ENCODE measurements at places on chromosomes 1 and 21.
A peak's percentile ranks its signal among the peaks of the same experiment; 100 is the strongest.

GRCh38 chr1:23242414-23242813 is 25.1 kb upstream of the HTR1D start:
- no peak for DNase-seq

GRCh38 chr1:97137862-97138514 is 416.4 kb downstream of the PTBP2 start:
- DNase-seq, result peak; percentile 62

- no peak for DNase-seq
Observed at GRCh38 chr1:103367186-103367585, 158.3 kb upstream of the RNPC3 start.

GRCh38 chr1:204203206-204203767 is 7.0 kb upstream of the KISS1 start:
- DNase-seq, result no peak

- no peak for DNase-seq
Observed at GRCh38 chr1:168693872-168694238, 35.2 kb downstream of the DPT start.

- no peak for DNase-seq
Observed at GRCh38 chr1:155326020-155326526, 5.4 kb downstream of the RUSC1 start.

GRCh38 chr1:24228311-24228710 is 41.2 kb upstream of the IFNLR1 start:
- DNase-seq, result no peak

DNA sequence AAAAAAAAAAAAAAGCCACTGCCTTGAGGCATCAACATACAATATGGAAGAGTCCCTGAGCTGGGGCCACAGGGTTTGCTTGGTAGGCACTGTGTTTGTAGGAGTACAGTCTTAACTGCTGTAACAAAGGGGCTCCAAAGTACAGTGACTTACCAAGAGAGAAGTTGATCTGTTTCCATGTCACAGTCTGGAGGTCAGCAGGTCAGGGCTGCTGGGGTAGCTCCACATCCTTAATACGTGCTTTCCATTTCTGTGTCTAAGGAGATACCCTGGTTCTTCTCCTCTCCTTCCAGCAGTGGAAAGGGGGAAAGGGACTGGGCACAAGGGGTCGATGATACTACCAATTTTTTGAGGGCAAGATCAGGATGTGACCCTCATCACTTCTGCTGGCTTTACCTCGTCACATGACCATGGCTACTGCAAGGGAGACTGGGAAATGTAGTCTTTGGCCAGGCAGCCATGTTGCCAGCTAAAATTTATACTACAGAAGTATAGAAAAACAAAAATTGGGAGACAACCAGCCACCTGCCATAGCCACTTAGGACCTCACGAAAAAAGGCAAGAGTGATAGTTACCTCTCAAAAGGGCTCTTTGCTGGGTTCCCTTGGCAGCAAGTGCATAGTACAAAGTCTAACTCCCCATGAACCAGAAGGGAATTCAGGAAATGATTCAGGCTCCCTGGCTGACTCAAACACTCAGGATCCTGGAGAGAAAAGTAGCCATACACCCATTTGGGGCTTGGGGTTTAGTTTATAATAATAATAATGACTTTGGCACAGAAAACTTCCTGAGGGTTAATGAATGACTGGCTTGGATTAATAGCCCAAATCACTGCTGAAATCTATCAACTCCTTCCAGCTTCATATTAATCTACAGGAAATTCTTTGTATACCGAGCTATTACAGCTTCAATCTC is 52.7 kb upstream of the ATP5PO start:
- no peak for DNase-seq

DNA sequence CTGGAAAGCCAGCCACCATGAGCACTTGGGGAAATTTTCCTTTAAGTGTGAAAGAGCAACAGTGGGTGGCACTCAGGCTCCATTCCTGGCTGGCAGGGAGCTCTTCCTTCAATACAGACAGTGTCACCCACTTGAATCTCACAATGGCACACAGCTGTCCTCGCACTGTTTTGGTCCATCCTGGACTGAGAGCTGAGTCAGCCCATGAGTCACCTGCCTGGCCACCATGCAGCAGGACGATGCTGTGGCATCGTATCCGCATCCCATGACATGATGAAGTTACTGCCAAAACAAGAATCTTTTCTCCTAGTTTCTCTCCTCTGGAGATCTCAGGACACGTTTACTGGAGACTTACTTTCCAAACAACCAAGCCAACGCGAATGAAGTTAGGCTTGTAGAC is 6.0 kb downstream of the TMPRSS2 start:
- DNase-seq, result no peak

GRCh38 chr1:201378804-201379203 is 1.3 kb upstream of the TNNT2 start:
- no peak for DNase-seq

- no peak for DNase-seq
Observed at GRCh38 chr1:46489638-46490405, at the start of gene DMBX1. TSS of gene DMBX1 (plus strand) at chr1:46489836. CDS start at chr1:46507011, 17,175 bp downstream.

DNA sequence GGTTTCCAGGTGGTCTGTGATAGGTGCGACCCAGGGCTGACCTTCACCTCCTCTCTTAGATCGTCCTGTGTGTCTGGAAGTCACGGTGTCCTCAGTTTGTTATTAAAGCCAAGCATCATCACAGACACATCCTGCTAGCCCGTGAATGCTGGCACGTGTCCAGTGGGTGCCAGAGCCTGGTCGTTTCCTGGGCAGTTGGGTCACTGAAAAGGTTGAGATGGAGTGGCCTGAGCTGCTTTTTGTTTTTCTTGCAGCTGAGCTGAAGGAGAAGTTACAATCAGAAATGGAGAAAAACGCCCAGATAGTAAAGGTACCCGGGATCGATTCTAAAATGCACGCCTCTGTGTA is 23.2 kb downstream of the PCNT start:
- no peak for DNase-seq

DNA sequence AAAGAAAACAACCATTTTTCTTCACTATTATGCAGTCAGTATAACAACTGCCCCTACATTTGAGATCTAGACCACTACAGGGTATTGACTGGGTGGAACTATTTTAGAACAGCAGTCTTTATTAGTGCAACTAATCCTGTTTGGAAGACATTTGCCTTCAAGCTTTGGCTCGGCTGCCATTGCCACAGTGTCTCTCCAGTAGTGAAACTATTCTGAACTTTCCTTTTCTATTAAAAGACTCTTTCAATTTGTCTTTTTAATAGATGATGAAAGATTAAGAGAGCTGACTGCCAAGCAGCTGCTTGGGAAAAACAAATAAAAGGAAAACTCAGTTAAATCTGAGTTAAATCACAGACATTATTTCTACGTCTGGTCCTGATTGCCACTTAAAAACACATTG is 49.3 kb downstream of the LPGAT1 start:
- DNase-seq, result no peak

DNA sequence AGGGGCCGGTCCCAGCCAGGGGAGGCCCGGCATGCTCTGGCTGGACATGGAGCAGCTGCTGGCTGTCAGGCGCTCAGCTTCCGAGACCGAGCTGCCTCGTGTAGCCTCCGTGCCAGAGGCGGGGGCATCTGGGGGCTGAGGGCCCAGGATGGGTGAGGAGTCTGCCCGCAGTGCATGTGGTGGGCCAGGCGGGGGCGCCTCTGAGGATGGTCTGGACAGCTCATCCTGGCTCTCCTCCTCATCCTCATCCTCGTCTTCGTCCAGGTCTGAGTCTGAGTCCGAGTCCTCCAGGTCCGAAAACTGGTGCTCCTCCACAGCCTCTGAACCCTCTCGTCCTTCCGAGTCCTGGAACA is 28.9 kb upstream of the EDN2 start:
- DNase-seq, result no peak

- DNase-seq, result no peak
Observed at GRCh38 chr1:27598902-27599528, 4.9 kb downstream of the AHDC1 start.

DNA sequence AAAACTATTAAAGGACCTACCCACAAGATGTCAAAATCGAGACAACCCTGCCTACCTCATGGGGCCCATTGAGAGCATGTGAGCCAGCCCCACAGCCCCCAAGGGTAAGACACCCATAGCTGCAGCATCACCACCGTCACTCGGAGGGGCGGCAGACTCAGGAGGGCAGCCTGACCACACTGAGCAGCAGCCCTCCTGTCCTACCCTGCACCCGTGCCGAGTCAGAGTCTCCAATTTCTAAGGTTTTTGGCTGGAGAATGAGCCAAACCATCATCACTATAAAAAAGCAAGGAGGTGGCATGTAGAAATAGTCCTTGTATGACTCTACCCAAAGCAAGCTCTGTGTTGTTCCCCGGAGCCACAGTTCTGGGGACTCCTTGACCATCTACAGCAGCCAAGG is 94.7 kb downstream of the SSBP3 start:
- DNase-seq, result no peak

DNA sequence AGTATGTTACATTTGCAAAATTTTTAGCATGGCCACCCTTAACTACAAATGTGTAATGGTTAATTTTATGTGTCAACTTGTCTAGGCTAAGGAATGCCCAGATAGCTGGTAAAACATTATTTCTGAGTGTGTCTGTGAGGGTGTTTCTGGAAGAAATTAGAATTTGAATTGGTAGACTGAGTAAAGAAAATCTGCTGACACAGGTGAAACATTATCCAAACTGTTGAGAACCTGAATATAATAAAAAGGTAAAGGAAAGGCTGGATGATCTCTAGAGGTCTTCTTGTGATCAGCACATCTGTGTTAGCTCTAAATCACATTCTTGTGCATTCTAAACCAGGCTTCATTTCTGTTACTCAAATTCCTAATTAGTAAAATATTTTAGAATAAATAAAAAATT is 100.8 kb downstream of the UCHL5 start:
- DNase-seq, result no peak

- no peak for DNase-seq
Observed at GRCh38 chr21:38725196-38726157, 80.3 kb upstream of the ETS2 start.

DNA sequence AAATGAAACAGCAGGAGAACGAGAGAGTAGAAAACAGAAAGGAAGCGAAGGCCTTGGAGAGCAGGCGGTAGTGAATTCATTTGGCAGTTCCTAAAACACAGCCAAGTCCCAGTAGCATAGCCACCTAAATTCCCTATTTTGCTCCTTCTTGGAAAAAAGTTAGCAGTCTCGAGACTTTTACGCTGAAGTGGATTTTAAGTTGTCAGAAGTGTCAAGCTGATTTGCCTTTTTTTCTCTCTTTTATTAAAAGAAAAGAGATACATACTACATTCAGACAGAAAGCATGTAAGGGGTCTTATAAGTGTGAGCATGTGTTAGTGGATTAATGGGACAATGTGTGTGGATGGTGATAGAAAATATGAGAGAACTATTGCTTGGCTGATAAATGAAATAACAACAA is 19.2 kb downstream of the NFIA start:
- no peak for DNase-seq

DNA sequence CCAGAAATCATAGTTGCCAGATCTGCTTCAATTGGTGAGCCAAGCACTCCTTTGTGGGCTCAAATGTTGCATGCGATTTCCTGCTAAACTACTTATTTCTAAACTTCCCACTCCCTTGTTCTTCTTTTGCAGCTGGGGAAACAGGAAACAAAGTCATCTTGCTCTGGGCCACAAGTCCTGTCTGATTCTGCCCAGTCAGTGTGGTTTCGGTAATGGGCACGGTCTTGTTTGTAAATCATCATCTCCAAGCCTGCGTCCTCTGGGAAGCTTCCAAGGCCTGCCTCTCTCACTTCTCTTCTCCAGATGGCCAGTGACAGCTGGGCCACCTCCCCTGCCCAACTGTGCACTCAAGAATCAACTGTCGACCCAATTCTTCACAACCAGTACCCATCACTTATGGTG is 4.4 kb downstream of the S100A8 start:
- no peak for DNase-seq

DNA sequence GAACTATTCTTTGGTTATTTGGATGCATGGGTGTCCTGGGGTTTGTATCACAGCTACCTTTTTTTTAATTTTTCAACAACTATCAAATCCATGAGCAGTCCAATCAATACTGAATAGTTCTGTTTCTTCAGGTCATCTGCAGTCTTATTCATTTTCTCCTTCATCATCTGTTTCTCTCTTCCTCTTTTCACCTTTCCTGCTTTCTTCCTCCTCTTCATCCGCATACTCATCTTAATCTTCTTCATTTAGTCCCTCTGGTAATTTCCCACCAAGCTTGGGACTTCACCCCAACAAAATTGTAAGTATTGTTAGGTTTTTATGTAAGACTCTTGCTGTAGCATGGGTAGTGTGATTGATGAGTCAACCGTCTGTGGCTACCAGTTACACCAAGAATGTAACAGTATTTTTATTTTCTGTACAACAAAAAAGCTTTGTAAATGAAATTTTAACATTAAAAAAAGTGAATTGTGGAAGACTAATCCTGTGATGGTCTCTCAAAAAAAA is 184.1 kb upstream of the RNPC3 start:
- no peak for DNase-seq

GRCh38 chr1:200353232-200353631 is 56.6 kb downstream of the ZNF281 start:
- DNase-seq, result no peak

Measured in non-pigmented ciliary epithelial cell (primary cell).